ENCODE measurements at places on chromosomes 2 and 18.
A peak's percentile ranks its signal among the peaks of the same experiment; 100 is the strongest.

- no peak for DNase-seq
Measured at GRCh38 chr2:54995553-54995952, 54.7 kb downstream of the RTN4 start.

GRCh38 chr2:37581433-37581832, 90.0 kb downstream of the CDC42EP3 start:
- DNase-seq: no peak

DNA sequence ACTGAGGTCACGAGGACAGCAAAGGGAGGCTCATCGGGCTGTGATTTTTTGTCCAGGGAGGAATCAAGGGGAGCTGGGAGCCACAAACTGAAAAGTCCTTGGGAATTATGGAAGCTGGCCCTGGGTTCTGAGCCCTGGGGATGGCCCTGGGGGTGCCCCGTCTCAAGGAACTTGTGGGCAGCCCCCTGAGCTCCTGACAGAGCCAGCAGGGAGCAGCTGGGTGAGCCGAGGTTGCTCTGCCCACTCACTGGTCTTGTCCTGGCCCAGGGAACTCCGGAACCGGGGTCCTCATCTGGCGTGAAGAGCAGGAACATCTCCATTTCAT, 61.3 kb upstream of the HDAC4 start:
- no peak for DNase-seq

GRCh38 chr2:127897531-127898211, 11.9 kb upstream of the AMMECR1L start:
- DNase-seq: no peak

- DNase-seq: peak; percentile 64
Measured at GRCh38 chr2:169479257-169480078, at the start of gene BBS5. BBS5 (plus strand) TSS chr2:169479494; CDS start chr2:169479554, 60 bp downstream.

DNA sequence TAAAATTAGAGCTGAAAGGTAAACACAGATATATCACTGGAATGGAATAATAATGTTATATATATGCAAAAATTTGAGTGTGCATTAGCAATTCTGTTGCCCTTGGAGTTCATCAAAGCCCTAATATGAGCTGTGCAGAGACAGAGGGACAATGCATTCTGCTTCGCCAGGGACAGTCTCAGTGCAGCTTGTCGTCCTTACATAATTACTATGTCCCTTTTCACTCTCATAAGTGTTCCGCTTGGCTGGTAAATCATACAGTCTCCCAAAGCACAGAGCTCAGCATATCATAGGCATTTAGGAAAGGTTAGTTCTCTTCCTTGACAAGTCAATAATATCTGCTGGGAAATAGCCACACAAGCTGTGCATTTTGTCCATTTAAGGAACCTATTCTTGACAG, 30.7 kb downstream of the MAPK4 start:
- DNase-seq: no peak

- DNase-seq: no peak
Measured at GRCh38 chr2:113273027-113273551, 5.6 kb downstream of the PAX8 start.

DNA sequence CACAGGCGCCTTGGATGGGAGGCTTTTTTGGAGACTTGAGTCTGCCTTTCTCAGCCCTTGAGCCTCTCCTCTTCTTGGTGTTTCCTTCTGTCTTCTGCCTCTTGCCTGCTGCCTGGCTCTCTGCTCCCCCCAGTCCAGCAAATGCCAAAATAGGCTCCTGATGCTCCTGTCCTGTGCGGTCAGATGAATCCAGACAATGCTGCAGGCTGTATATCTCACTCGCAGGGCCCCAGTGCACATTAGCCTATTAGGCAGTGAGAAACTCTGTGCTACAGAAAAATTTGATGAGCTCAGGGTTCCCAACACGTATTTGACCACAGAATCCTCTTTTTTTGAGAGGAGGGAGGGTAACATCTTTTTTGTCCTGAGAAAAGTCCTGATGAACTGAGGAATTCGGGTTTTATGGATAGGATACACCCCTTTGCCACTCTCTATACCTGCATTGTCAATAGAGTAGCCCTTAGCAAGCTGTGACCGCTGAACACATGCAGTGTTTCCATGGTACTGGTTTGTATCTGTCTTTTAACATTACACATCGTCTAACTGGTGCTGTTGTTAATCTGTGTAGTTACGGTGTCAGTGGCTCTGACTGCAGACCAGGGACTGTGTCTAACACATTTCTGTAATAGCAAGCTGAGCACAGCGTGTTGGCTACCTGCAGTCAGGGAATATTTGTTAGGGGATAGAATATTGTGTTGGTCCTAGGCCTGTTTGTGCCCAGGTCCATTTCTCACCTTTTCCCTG, 50.8 kb downstream of the FAM228A start:
- DNase-seq: no peak

GRCh38 chr2:32877587-32878510, 68.9 kb upstream of the LTBP1 start:
- DNase-seq: no peak

DNA sequence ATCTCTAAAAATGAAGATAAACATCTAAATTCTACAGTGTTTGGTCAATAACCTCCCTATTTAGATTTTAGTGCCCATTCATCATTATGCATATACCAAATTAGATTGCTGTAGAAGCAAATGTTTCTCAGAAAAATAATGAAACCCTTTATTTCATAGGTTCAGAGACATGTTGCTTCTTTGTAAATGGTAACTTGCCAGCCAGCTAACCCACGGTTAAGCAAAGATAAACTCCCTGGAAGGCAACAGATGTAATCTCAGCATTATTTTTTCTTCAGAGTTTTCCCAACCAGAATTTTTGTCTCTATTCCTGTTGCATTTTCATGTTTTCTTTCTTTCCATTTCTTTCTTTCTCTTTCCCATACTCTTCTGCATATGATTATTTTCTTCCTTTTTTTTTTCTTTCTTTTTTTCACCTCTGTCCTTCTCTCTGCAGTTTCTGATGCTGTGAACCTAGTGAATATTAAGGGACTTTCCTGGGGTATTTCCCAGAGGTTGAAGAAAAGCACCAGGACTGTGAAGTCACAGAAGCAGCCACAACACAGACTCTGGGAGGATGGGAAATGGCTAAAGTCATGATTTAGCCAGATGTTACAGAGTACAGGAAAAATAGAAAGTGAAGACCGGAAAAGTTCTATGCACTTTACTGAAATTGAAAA, 50.0 kb upstream of the DSG1 start:
- no peak for DNase-seq

- DNase-seq: no peak
Measured at GRCh38 chr18:6876641-6877041, 147.1 kb downstream of the ARHGAP28 start.

DNA sequence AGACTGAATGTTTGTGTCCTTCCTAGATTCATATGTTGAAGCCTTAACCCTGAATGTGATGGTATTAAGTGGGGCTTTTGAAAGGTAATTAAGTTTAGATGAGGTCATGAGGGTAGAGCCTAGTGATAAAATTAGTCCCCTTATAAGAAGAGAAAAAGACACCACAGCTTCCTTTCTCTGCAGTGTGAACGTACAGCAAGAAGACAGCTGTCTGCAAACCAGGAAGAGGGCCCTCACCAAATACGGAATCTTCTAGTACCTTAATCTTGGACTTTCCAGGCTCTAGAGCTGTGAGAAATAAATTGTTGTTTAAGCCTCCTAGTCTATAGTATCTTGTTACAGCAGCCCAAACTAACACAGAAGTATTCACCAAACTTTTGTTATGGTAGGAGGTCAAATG, 57.1 kb upstream of the CYTIP start:
- no peak for DNase-seq

DNA sequence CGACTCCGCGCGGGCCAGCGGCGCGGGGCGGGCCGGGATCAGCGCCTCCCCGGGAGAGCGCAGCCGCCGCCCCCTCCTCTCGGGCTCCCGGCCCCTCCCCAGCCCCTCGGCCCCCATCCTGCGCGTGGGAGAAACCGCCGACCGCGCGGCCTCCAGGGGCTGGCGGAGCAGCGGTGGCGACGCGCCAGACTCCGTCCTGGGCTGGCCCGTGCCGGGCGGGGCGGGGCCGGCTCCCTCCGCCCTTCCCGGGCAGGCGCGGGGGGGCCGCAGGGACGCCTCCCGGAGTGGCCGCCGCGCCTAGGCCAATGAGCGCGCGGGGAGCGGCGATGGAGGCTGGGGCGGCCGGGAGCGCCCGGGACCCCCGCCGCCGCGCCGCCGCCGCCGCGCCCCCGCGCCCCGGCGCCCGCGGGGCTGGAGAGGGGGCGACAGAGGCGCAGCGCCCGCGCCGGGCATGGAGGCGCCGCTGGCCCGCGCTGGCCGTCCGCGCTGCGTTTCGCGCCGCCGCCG, 49.1 kb downstream of the KCNIP3 start:
- DNase-seq: peak; percentile 17

- no peak for DNase-seq
Measured at GRCh38 chr2:120203251-120204021, 19.8 kb downstream of the TMEM185B start.

DNA sequence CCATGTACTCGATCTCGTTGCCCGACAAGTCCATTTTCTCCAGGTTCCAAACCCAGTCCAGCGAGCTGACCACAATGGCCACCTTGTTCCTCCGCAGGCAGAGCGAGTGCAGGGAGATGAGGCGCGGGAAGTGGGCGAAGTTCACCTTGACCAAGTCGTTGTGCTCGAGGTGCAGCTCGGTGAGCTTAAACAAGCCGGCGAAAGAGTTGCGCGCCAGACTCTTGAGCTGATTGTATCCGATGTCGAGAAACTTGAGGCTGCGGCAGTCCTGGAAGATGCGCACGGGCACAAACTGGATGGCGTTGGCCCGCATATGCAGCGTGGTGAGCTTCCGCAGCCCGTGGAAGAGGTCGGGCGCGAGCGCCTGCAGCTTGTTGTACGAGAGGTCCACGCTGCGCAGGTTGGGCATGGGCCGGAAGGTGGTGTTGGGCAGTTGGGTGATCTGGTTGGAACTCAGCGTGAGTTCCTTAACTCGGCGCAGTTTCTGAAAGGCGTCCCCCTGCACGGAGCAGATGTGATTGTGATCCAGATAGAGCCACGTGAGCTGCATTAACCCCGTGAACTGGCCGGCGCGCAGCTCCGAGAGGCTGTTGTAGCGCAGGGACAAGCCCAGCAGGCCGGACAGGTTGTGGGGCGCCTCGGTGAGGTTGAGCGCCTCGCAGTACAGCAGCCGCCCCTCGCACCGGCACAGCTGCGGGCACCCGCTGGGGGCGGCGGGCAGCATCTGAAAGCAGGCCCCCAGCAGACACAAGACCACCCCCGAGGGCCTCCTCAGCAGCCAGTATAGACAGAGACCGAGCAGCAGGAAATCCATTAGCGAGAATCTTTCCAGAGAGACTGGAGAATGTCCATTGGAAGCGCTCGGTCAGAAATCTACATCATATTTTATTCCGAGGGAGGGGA, 1.3 kb downstream of the LRRTM1 start:
- DNase-seq: no peak

GRCh38 chr18:79642626-79643025, 37.0 kb upstream of the CTDP1 start:
- DNase-seq: no peak

DNA sequence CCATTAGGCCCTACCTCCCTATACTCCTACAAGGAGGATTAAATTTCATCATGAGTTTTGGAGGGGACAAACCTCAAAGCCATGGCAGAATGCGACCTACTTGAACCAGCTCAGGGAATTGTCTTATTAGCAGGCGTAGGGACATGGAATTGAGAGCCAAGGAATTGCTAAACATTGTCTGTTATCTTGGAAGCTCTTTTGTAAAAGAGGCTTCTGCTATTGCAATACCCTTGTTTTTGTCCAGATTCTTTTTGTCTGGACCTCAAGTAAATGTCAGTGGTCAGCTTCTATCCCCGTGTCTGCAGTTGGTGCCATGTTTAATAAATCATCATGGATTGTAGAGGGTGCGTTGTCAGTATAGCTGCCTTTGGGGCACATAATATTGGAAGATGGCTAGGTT, 62.3 kb downstream of the RHBDD1 start:
- no peak for DNase-seq

GRCh38 chr2:65554765-65555591, 122.6 kb upstream of the SPRED2 start:
- peak; percentile 77 for DNase-seq

DNA sequence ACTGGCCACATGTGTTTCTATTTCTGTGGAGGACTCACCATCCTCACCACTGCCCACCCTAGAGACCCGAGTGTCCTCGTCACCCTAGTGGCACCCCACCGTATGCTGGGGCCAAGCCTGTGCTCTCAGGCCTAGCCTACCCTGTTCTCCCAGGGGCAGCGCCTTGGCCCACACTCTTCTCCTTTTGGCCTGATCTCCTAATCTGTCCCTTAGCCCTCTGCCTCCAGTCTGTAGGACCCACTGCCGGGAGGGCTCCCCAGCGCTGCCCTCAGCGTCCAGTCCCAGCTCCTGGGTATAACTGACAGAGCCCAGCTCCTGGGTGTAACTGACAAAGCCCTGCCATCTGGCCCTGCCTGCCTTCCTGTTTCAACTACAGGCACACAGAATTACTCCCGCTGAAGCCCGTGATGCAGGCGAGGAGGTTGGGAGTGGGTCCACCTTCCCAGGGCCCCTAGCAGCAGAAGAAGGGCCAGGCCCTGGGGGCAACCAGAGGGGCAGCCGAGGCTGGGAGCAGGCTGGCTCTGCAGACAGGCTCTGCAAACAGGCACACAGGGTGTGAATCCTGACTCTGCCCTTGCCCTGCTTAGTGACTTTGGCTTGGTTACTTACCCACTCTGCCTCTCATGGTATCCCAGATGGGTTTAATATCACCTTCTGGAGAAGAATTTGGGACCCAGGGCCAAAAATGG, 25.6 kb upstream of the PTMA start:
- no peak for DNase-seq

- DNase-seq: no peak
Measured at GRCh38 chr18:46609048-46609447, 48.0 kb downstream of the LOXHD1 start.

GRCh38 chr2:62569907-62570841, 64.2 kb upstream of the TMEM17 start:
- DNase-seq: peak; percentile 94

DNA sequence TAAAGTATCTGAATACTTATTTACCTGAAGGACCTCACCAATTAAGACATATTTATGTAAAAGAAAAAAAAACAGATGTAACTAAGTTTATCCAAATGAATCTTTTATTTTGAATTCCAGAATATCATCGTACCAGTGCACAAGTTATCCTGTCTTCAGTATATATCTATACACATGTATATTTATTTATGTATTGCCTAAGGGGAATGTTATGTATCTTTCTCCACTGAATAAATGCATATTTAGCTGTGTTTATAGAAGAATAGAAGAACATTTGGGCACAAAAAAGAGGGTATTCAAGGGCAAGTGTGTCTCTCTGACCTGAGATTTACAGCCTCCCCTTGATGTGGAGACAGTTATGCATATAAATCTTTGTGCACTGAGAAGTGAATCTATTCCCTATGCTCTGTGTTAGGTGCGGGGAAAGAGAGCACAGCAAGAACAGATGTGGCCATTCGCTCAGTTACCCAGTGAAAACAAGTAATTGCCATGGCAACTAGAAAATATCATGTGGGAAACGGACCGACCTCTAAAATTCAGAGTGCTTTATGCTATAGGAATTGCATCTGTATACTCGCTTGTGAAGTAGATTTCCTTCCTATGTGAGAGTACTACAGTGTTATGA, 39.5 kb upstream of the ASXL3 start:
- DNase-seq: no peak

DNA sequence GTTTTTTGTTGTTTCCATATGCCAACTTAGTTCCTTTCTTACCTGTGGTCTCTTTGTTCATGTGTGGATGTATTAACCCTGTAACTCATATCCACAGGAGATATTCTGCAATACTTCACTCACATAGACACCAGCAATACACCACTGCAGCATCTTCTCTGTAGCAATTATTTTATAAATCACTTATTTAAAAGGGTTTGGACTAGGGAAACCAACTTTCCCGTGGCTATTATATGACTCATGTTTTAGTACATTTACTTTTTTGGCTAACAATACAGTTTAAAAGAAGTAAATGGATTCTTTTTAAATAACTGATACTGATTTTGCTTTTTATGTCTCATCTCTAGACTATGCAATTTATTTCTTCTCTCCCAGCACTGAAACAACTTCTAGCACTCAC, 488.9 kb downstream of the MBD2 start:
- DNase-seq: no peak
